NCI-H187 treated with DMSO at 0.1 percent for 48 hours (cell line): ENCODE measurements at places on chromosomes 1 and 21.
A peak's percentile ranks its signal among the peaks of the same experiment; 100 is the strongest.

- DNase-seq: no peak
These were observed 144.4 kb downstream of the PTBP2 start for GRCh38 chr1:96865731-96866685.

DNA sequence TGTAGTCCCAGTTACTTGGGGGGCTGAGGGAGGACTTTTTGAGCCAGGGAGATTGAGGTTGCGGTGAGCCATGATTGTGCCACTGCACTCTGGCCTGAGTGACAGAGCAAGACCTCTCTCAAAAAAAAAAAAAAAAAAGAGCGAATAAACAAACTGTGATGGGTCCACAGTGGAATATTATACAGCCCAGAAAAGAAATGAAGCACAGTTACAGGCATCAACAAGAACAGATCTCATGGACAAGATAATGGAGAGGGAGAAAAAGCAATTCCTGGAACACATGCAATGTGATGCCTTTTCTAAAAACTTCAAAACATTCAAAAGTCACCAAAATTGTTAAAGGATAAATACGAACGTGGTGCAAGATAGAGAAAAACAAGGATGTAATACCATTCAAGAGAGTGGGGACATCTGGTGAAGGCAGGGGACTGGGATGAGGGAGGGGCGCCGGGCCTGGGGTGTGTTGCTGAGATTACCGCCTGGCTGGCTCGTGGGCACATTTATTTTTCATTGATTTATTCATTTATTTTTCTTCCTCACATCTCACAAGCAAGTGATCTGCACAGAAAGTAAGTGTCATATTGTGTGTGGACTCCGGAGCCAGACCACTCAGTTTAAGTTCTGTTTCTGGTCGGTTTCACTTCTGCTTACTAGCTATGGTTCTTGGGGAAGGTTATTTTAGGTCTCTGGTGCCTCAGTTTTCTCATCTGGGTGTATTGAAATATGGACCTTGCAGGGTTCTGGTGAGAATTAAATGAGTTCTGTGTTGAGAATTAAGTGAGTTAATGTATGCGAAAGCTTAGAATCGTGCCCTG lies 30.1 kb downstream of the ABCG1 start:
- DNase-seq: no peak

GRCh38 chr1:116397728-116398127 lies 24.7 kb downstream of the ATP1A1 start:
- DNase-seq: no peak

DNA sequence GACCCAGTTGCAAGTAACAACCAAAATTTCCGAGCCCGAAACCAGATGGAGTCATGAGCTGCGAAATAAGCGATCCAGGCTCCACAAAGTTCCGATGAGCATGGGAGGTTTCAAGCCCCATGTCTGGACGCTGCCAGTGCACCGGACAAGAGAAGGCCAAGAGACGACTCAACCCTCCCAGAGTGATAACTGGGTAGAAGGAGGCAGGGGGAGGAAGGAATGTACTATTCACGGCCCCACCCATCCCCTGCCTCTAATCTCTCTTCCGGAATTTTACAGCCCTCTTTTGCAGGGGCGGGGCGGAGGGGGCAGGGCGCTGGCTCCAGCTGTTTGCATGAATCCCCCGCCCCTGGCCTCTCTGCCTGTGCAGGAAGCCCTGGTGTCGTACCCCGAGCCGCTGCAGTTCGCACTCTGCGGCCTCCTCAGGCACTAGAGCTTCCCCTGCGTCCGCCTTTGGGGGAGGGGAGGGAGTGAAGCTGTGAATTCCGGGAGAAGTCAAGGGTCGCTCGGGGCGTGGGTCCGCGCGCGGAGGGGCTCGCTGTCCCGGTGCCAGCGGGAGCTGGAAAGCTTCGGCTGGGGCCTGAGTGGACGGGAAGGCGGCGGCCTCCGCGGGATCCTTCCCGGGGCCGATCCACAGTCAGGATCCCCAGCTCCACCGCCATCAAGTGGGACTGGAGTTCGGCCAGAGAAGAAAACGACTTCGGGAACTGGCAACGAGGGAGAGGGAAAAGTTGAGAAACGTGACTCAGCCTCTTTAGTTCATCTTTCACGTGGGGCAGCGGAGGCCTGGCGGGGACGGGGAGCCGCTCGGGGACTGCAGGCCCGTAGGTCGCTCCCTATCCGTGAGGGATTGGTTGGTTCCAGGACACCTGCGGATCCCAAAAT lies 6.3 kb upstream of the PTP4A2 start:
- DNase-seq: no peak

DNA sequence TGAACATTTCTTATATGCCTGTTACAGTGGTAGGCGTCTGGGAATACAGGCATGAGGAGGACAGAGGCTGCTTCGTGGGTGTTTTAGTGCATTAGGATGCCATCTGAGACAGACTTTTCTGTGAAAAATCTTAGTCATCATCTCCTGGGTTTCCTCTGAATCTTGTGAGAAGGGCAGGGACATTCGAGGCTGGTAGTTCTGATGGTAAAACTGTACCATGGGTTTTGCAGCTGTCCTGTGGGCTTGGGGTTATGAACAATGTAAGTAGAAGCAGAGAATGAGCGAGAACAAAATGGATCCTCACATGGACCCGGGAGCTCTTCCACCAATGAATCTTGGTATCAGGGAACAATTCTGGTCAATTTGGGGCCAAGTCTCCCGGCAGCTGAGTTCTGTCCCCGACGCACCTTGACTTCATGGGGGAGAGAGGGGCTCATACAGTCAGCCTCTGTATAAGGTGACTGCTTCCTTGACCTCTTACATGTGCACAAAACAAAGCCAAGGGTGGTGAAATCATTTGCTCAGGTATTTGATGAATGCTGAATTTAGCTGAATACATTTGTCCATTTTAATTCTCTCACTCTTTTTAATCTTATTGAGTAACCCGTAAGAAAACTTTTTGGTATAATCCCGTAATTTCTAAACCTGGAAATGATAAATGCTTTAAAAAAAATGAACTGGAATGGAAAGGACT lies 63.6 kb upstream of the ERRFI1 start:
- no peak for DNase-seq

- no peak for DNase-seq
These were observed 16.5 kb upstream of the HDAC1 start for GRCh38 chr1:32275424-32275823.

DNA sequence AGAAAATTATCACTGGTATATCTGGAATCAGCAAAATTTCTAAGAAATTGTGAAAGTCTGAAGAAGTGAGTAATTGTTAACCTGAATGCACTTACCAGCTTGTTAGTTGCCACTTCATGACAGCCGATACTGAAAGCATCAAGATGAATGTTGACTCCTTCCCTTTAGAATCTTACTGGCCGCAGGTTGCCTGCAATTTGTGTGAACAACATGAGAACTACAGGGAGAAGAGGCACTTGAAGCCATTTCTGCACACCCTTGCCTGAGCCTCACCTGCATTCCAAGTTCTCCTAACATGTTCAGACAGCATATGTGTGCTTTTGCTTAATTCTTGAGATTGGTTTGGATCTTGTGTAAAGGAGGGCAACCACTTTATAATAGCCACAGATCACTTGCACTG lies 59.2 kb upstream of the SSX2IP start:
- DNase-seq: no peak

- peak; percentile 60 for DNase-seq
These were observed 3.1 kb upstream of the P3R3URF start for GRCh38 chr1:46179138-46180081.

- DNase-seq: no peak
These were observed 5.3 kb downstream of the SLAMF7 start for GRCh38 chr1:160744199-160744851.
